ENCODE measurements at places on chromosomes 16 and 17.
A peak's percentile ranks its signal among the peaks of the same experiment; 100 is the strongest.

GRCh38 chr16:8537691-8538342 lies 52.5 kb downstream of the TMEM114 start:
- no peak for DNase-seq

DNA sequence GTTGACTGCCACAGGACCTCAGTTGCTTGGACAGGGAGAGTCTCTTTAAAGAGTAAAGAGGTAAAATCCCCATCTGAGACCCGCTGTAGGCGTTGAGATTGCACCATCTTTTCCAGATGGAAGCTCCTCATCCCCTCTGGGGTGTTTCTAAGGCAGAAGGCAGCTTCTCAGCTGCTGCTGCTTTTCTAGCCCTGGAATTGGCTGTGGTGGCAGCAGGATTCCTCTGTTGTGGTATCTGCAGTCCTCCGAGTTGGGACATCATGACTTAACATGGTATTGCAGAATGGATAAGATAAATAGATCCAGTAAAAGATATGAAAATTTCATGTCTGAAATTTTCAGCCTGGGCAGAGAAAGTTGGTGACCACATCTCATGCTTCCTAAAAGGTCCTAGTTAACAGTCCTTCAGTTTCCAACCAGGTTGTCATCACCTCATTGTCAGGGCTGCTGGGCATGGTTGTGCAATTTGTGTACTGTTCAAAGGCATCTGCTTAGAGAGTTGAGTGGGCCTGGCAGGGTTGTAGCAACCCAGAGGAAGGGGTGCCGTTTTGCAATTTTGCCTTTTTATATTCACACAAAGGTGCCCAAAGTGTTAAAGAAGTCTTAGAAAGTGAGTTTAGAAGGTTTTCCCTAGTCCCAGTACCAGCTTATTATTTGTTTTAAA lies 150.4 kb downstream of the SPECC1 start:
- DNase-seq, result no peak

DNA sequence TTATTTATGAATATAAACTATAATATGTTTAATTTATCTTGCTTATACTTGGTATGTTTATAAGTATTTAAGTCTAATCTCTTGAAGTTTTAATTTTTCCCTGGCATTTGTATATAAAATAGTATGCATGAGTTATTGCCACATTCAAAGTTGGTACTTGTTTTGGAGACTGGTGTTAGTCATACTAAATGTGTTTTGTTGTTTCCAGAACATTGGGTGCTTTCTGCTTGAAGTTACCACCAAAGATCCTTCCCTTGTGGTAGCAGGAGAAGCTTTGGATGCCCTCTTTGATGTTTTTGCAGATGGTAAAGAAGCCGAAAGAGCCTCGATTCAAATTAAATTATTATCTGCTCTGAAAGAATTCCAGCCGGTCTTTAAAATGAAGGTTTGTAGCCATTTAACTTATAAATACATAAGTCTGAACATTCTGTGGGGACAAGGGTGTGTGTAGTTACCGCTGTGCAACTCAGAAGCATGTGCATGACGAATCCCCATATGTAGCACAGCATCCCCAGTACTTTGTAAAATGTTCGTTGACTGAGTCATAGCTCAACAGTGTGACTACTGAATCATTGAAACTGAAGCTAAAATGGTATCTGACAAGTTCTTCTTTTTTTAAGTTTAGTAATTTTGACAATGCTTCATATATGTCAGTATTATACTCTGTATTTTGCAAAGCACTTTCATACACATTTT lies 36.4 kb downstream of the HEATR3 start:
- no peak for DNase-seq

- no peak for DNase-seq
Observed at GRCh38 chr16:58510097-58510775, 5.1 kb upstream of the SETD6 start.

- no peak for DNase-seq
Observed at GRCh38 chr17:31585280-31585630, 193.8 kb downstream of the RAB11FIP4 start.

- no peak for DNase-seq
Observed at GRCh38 chr17:13182854-13183253, 165.0 kb upstream of the ELAC2 start.

GRCh38 chr17:45018848-45019711 lies 32.4 kb downstream of the DCAKD start:
- DNase-seq, result peak; percentile 73

DNA sequence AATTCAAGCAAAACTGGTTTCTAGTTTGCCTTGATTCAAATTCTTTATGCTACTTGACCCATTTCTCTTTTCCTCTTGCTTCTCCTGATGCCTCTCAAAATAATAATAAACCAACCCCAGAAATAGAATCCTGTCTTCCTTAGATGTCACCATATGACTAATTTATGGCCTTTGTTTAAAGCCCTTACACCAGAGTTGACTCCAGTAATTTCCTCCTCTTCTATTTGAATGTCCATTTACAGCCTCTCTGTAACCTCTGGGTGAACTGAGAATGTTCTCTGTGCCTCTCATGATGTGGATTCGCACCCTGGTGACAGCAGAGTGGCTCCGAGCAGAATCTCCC lies 31.5 kb downstream of the ZFHX3 start:
- DNase-seq, result no peak

- no peak for DNase-seq
Observed at GRCh38 chr17:30571921-30572320, 94.7 kb downstream of the GOSR1 start.

GRCh38 chr17:2712300-2713043 lies 908 bp upstream of the CLUH start:
- DNase-seq, result peak; percentile 19

- no peak for DNase-seq
Observed at GRCh38 chr16:84616515-84616914, 1.4 kb downstream of the COTL1 start.

DNA sequence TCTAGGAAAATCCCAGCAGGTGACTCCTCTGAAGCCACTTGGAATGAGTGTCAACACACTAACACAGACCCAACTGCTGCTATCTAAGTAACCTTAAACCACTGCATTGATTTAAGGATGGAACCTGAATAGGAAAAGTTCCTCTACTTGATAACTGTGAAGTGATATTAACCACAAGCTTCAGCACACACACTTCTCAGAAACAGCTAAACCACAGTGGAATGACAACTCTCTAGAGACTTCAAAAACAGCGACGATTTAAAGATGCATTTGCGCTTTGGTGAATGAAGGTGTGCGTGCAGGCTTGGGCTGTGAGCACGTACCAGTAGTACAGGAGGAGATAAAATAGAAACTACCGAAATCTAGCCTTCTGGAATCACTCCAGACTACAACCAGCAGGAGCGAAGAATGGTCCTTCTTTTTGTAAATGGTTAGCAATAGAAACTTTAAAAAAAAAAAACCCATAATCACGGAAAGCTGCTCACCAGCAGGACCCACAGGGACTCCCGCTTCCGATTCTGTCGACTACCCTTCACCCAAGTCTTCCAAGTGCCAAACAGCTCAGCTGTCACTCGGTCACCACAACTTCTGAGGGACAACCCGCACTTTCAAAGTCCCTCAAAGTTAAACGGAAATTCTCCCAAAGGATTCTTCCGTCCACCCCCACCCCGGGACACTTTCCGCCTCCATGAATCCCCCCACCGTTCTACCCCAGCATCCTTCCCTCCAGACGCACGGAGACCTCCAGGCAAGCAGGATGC lies 137.7 kb upstream of the CORO6 start:
- peak; percentile 42 for DNase-seq

DNA sequence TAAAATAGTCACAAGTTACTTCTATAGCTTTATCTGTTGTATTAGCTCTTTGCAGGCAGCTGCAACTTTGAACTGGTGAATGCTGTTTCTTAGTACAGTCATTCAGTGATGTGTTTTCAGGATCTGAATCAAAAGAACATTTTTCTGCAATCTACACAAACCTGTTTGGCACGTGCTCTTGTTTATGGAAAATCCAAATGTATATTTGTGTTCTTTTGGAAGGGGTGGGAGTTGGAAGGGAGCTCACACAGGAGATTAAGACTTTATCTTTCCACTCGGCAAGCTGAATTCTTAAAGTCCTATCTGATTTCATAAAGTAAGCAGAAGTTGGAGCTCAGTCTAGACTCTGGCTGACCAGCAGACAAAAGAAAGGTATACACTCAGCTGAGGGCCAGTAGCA lies 300.2 kb downstream of the MAP2K6 start:
- DNase-seq, result peak; percentile 38

- no peak for DNase-seq
Observed at GRCh38 chr17:28049071-28049470, 6.6 kb downstream of the NLK start.

DNA sequence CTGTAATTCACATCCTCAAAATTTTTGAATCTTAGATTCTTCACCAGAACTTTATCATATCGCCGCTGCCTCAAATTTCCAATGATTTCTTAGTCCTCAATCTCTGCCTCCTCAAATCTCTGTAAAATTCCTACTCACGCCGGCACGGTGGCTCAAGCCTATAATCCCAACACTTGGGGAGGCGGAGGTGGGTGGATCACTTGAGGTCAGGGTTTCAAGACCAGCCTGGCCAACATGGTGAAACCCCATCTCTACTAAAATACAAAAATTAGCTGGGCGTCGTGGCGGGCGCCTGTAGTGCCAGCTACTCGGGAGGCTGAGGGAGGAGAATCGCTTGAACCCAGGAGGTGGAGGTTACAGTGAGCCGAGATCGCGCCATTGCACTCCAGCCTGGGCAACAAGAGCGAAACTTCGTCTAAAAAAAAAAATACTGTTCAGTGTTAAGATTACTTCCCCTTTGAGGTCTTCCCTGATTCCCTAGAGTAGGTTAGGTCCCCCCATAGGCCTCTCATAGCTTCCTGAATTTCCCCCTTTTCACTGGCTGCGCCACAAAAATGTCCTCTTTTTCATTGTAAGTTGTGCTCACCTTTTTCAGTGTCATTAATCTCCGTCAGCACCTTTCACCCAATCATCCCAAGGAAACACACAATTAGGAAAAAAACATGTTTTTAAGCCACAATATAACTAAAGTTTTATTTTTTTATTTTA lies 919 bp upstream of the CBX1 start:
- no peak for DNase-seq

GRCh38 chr16:55302635-55303034 lies 21.4 kb upstream of the IRX6 start:
- DNase-seq, result no peak
